ENCODE measurements at places on chromosomes 13 and 19. TPM values are rescaled to one million over a fixed set of nuclear protein-coding genes. Genes with fewer than 3 reads are reported as not detected.

FDX2 gene
- total RNA-seq = 30.0 TPM

GRCh38 chr19:3914199-3914598, 18.7 kb upstream of the NMRK2 start:
- no peak for DNase-seq

- DNase-seq = no peak
These were observed 353.1 kb downstream of the UQCRFS1 start for GRCh38 chr19:28859811-28860210.

DNA sequence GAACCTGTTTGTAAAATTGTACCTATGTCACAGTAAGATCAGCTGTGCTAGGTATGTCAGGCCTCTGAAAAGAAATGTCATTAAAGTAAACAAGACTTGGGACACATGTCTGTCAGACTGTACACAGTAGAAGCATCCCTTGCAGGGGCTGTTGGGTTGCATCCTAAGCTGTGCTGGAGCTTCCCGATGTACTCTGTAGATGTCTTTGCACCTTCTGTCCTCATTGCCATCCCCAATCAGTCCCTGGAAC, 48.7 kb upstream of the GPR183 start:
- no peak for DNase-seq

DNA sequence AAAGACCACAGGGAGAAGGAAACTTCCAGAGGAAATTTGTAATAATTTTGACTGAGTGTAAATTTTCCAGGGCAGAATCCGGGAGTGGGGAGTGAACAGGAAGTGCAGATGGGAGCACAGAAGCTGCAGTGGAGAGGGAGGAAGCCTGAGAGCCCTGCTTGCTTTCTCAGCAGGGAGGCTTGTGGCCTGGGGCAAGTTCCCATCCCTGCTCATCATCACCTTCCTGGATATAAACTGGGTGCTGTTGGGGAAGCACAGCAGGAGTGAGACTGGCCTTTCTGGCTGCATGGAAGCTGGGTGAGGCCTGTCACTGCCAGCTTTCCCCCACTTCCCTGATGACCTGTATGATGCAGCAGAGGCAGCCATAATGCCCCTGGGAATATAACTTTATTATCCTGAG, 532.9 kb downstream of the SLITRK6 start:
- DNase-seq = no peak

LILRB1 gene
- total RNA-seq = 1.3 TPM

- no peak for DNase-seq
These were observed 108.8 kb downstream of the KCTD15 start for GRCh38 chr19:33905473-33905936.

- DNase-seq = peak; percentile 23
These were observed 60.5 kb downstream of the MAP4K1 start for GRCh38 chr19:38557205-38557799.

TMEM150B gene
- 0.53 TPM for total RNA-seq

GRCh38 chr13:91329733-91330132, 17.8 kb upstream of the MIR17HG start:
- DNase-seq = no peak

- no peak for DNase-seq
These were observed 17.6 kb downstream of the CEBPG start for GRCh38 chr19:33390908-33391630.

GRCh38 chr19:47509170-47509847, 5.6 kb downstream of the NAPA start:
- DNase-seq = no peak

- no peak for DNase-seq
These were observed 5.5 kb downstream of the FPR2 start for GRCh38 chr19:51766461-51766860.

KLK6 gene
- not detected for total RNA-seq

DNA sequence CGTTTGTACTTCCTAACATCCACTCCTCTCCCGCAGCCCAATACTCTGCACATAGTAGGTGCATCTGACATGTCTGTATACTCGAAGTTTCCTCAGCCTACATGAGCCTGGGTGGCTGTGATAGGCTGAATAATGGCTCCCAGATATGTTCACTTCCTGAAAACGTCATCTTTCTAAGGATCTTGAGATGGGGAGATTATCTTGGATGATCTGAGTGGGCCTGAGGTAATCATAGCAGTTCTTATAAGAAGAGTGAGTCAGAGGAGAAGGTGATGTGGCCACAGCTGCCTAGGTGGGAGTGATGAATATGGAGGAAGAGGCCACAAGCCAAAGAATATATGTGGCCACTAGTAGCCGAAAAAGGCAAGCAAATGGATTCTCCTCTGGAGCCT, 84.2 kb downstream of the AKAP11 start:
- DNase-seq = no peak

LAIR2 gene
- 1.4 TPM for total RNA-seq

- DNase-seq = no peak
These were observed 136.8 kb downstream of the DCLK1 start for GRCh38 chr13:35994131-35994966.

DNA sequence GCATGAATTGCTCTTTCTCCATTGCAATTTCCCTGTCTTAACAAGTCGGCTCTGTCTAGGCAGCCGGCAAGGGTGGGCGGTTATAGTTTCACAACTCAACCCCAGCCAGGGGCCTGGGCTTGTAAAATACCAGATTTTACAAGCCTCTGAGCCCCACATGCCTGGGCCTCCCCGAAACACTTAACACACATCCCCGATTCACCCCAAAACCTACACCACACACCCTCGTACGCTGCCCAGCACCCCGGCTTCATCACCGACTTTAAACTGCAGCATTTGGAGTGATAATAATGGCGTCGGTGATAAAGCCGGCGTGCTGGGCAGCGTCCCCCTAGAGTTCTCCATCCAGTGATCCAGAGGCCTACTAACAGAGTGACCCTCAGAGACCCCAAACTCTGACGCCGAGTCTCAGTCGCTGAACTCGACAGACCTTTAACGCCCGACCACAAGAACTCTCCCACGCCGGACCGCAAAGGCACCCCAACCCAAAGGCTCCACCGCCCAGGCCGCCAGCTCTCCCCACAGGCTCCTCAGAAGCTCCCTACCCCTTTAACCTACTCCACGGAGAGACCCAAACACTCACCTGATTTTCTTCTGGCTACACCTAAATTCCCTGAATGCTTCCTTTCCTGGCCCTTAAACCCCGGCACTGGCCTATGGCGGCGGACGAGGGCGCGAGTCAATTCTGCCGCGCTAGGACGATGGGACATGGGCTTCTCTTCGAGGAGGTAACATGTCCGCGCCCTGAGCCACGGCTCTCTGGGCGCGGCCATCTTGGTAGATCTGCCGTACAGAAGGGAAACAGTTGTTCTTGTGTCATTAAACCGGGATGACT, at the start of gene ZNF649:
ZNF649 (minus strand) TSS at position 687 of the 835 bp plus-strand sequence. CDS start 4,910 bp downstream, outside the sequence.
- DNase-seq = peak; percentile 86

DNA sequence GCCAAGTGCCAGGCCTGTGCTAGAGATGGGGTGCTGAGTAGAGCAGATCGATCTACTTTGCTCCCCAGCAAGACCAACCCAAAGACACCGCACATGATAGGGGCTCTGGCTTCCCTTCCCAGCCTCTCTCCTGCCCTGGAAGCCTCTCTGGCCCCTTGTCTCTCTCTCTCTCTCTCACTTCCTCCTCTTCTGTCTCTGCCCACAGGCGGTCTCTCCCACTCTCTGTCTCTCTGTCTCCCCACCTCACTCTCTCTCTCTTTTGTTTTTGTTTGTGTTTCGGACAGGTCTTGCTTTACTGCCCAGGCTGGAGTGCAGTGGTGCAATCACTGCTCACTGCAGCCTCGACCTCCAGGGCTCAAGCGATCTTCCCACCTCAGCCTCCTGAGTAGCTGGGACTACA, 1.3 kb downstream of the SELENOV start:
- no peak for DNase-seq

DNA sequence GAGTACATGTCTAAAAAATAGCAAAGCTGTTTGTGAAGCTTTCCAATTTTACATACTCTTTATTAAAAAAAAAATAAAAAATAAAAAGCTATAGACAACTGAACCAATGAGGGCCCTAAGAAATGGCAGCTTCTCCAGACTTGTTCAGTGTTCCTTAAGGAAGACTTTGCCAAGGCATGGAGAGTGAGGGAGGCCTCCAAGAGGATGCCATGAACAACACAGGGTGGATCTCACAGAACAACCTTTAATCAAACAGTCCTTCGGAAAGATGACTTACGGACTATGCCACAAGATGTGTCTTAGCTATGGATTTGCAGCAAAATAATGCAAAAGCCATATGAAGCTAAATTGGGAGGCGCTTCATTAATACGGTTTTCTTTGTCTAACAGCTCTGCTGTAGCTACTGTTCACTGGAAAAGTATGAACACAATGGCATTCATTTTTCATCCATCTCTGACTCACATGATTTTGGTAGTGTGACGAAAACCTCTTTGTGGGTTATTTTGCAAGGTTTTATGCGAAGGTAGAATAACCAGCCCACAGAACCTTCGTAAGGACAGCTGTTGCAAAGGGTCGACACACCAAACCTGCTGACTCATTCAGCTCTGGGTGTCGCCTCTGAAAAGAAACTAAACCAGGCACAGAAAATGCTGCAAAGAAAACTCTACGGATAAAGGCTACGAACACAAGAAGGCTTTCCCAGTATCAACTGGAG, 27.7 kb downstream of the EFNB2 start:
- DNase-seq = no peak

GRCh38 chr19:9868983-9869617, 34.0 kb downstream of the PIN1 start:
- DNase-seq = no peak

GRCh38 chr19:49843265-49843664, 7.7 kb upstream of the PTOV1 start:
- no peak for DNase-seq

DNA sequence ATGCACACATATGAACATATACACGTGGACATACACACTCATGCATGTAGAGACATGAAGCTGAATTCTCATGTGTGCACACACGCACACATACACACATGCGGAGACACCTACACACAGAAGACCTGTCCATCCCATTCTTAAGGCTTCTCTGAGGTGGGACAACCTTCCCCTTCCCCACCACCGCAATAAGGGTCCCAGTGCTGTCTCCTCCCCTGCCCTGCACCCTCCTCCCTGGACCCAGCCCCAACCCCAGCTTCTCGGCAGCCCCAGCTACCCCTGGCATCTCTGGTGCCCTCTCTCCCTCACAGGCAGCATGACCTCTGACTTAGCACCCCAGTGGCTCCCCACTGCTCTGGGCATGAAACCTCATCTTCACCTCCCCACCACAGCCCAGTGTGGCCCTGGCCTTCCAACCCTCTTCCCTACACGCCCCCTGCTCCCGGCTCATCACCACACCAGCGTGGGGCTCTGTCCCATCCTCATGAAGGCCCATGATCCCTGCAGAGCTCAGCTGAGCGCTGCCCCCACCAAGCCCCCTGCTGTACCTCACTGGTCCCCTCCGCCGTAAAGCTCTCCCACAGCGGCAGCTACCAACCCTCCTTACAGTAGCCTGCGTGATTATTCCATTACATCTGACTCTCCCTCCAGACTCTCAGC, 204.1 kb upstream of the ZNF536 start:
- no peak for DNase-seq

TJP3 gene
- 1.7 TPM for total RNA-seq

DNA sequence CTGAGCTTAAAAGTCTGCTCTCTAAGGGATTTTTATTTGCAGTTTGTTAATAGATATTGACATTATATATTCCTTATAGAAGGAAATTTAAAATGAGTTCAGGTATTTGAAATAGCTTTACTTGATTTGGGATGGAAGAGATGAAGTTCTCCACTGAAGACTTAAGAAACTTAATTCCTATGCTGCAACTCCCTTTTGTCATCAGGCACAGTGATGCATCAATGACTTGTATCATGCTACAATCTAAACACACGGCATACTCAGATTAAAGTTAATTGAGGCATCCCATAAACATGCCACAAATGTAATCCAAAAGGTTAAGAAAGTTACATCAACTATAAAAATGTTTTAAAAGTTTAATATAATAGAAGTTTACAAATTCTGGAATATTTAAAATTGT, 109.0 kb downstream of the STARD13 start:
- no peak for DNase-seq

GRCh38 chr13:99086267-99087097, 108.6 kb upstream of the DOCK9 start:
- DNase-seq = peak; percentile 75

ZNF625 gene
- total RNA-seq = 3.8 TPM

CEACAM19 gene
- total RNA-seq = 0.18 TPM

SIGLEC12 gene
- 1.0 TPM for total RNA-seq

DNA sequence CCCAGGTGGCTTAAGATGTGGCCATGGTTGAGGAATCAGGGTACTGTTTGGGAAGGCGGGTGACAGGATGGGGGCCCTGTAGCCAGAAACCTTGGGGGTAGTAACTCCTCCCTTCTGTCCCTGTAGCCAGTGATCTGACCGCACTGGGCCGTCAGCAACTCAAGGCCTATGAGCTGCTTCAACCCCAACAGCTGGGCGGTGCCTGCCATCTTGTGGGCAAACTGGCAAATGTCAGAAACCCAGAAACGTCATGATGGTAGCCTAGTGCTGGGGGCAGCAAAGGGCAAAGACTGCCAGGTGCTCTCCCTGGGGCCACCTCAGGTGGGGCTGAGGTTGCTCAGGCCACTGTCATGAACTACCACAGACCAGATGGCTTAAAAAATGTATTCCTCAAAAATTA, 3.5 kb downstream of the COPE start:
- DNase-seq = no peak

FGF14 gene
- total RNA-seq = not detected

- no peak for DNase-seq
These were observed 21.3 kb upstream of the SLC1A5 start for GRCh38 chr19:46809534-46810272.

CLEC17A gene
- 0.72 TPM for total RNA-seq

ZNF428 gene
- total RNA-seq = 23.6 TPM

KLF5 gene
- 1.8 TPM for total RNA-seq

- no peak for DNase-seq
These were observed 113.5 kb upstream of the EDNRB start for GRCh38 chr13:78032132-78032531.

SETDB2 gene
- total RNA-seq = 13.4 TPM

GRCh38 chr13:66040506-66040905, 1189.6 kb downstream of the PCDH9 start:
- no peak for DNase-seq

- DNase-seq = no peak
These were observed 324.9 kb upstream of the SPRY2 start for GRCh38 chr13:80665792-80666333.

GRCh38 chr13:38624822-38625221, 62.1 kb upstream of the FREM2 start:
- no peak for DNase-seq

ZNF587B gene
- total RNA-seq = 24.8 TPM
